Kidney (tissue), 22 donors: ENCODE measurements at places on chromosomes 13 and 19. TPM values are rescaled to one million over a fixed set of nuclear protein-coding genes. Genes with fewer than 3 reads are reported as not detected.

GRCh38 chr13:29434217-29434945 is 161.1 kb downstream of the SLC7A1 start:
- H3K4me3 ChIP-seq = no peak overlapping the region
- DNase-seq = peak; percentile 49
- no peaks in the 10 kb centered on the region for H3K4me1 ChIP-seq

GRCh38 chr19:35644987-35645679 is 3.0 kb upstream of the COX6B1 start:
- DNase-seq = peak; percentile 93
- no peaks in the 10 kb centered on the region for H3K36me3 ChIP-seq
- H3K27ac ChIP-seq = peak overlapping the region; percentile 91
- peak overlapping the region; percentile 45 for H3K4me3 ChIP-seq
- H3K4me1 ChIP-seq = no peaks in the 10 kb centered on the region

- DNase-seq = no peak
- H3K4me1 ChIP-seq = no peaks in the 10 kb centered on the region
- H3K27me3 ChIP-seq = no peaks in the 10 kb centered on the region
- H3K27ac ChIP-seq = no peak overlapping the region
- no peaks in the 10 kb centered on the region for H3K36me3 ChIP-seq
Measured at GRCh38 chr13:93964146-93964512, 515.4 kb downstream of the DCT start.

DNA sequence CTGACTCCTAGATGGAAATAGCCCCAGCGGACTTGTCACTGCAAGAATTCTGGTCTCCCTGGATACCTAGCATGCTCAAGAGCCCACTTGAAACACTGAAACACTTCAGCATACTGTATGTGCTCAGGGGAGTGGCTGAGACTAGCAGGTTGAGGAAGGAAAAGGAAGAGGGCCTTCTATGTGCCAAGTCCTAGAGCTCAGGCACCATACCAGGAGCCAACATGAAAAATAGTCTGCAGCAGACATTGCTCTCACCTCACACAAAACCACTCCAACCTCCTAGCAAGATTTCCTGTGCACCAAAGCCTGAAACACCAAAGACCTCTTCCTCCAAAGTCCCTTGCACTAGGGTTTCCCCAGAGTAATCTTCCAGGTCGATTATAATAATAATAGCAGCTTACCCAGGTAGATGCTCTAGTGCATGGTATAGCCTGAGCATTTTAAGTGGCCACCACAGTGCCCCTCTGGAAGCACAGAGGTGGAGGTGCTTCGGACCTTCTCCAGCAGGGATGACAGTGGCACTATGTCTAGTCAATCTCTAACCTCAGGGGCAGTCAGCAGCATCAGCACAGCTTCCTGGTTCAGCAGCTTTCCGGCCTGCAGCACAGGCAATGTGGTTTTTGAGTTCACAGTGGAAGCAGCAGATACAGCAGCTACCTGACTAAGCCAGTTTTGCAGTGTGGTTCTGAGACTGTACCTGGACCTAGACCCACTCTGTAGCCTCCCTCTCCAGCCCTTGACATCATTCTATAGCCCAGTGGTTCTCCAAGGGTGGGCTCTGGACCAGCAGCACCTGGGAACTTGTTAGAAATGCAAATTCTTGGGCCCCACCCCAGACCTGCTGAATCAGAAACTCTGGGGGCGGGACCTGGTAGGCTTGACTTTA is 45.6 kb upstream of the UBE2L5 start:
- H3K4me3 ChIP-seq = no peak overlapping the region
- DNase-seq = no peak
- no peaks in the 10 kb centered on the region for H3K36me3 ChIP-seq
- H3K4me1 ChIP-seq = no peaks in the 10 kb centered on the region
- H3K27ac ChIP-seq = no peak overlapping the region

GRCh38 chr19:33933931-33934330 is 137.3 kb downstream of the KCTD15 start:
- no peak overlapping the region for H3K27ac ChIP-seq
- no peak for DNase-seq
- H3K4me3 ChIP-seq = no peak overlapping the region
- no peaks in the 10 kb centered on the region for H3K36me3 ChIP-seq

- no peaks in the 10 kb centered on the region for H3K27me3 ChIP-seq
- H3K36me3 ChIP-seq = no peaks in the 10 kb centered on the region
- H3K4me3 ChIP-seq = no peak overlapping the region
- DNase-seq = no peak
- no peak overlapping the region for H3K27ac ChIP-seq
Measured at GRCh38 chr13:106573284-106573846, 5.4 kb upstream of the ARGLU1 start.

DNA sequence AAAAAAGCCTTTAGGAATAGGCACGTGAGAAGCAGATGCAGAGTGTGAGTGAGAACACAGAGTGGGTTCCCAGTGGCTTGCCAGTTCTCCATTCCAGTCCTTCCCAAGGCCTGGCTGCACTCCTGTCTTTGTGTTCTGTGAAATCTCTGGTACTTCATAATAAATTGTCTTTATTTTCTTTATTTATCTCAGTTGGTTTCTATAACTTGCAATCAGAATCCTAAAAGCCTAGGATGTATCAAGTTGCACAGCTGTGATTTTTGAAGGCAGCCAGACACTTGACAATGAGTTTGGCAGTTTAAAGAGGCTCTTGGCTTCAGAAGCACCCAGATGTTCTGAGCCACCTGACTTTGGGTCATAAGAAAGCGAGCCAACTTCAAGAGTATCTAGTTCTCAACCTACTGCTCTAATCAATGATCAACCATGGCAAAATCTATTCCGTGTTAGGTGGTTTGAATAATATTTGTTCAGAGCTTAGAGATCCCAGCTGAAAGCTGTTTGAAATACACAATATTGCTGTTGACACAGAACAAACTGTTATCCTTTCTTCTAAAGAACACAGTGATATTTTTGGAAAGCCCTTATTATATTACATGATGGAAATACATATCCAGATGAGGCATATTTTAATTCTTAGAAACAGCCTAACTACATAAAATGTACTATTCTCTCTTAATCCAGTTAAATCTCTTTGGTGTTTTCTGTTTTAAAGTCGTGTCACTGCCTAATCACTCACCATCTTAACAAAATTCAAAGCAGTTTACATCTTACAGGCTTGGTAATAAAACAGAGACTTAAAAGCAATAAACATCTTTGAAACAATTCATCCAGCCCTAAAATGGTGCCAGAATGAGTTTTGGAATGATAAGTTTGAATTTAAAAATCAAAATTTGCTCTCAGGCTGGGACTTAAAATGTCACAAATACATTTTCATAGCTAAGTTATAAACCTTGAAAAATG is 483.0 kb upstream of the NBEA start:
- H3K27me3 ChIP-seq = no peaks in the 10 kb centered on the region
- no peak for DNase-seq
- H3K4me3 ChIP-seq = no peak overlapping the region
- no peaks in the 10 kb centered on the region for H3K36me3 ChIP-seq
- no peak overlapping the region for H3K27ac ChIP-seq

DNA sequence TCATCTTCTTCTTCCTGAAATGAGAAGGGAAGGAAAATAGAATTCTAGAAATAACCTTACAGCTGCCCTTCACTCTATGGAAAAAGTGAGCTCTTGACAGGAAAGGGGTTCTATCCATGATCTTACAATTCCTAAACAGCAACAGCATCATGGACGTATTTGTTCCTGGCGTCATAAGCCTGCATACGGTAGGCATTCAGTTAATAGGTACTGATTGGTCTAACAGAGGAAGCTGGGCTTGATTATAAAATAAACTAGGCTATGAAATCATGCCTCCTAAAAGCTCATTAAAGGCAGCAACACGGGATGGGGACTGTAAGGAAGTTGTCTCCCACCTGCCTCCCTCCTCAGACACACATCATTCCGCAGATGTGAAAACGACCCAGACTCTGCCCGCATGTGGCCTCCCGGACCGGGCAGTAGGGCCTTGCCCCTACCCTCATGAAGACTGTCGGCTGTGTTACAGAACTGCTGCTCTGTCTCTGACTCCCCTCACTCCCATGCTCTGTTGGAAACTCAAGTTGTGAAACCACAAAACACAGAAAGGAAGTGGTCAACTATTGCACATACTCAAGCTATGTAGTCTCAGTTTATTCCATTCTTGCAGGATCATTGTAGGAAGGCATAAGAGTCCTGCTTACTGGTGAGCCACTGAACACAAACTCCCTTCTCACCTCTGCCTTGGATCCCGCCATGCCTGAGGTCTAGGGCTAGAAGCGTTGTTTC is 129.8 kb downstream of the DLEU7 start:
- DNase-seq = no peak
- no peaks in the 10 kb centered on the region for H3K27me3 ChIP-seq
- H3K4me3 ChIP-seq = no peak overlapping the region
- no peaks in the 10 kb centered on the region for H3K4me1 ChIP-seq
- no peak overlapping the region for H3K27ac ChIP-seq

DNA sequence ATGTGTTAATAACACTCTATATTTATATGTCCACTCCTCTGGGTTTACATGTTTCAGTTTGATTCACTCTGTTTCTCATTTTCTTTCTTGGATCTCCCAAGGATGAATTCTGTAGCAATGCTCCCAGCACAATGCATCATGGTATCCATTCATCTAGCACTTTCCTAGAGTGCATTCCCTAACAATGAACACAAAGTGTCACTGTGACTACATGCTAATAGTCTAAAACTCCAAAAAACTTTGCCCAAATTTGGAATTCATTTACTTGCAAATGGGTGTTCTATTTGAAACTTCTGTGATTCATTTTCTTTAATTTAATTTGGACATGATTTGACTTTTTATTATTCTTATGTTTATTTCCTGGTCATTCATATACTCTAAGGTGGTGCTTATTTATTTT is 286.3 kb downstream of the POU4F1 start:
- H3K27me3 ChIP-seq = no peaks in the 10 kb centered on the region
- no peaks in the 10 kb centered on the region for H3K4me1 ChIP-seq
- no peak overlapping the region for H3K27ac ChIP-seq
- peak; percentile 26 for DNase-seq
- H3K4me3 ChIP-seq = no peak overlapping the region
- no peaks in the 10 kb centered on the region for H3K36me3 ChIP-seq

- H3K4me1 ChIP-seq = no peaks in the 10 kb centered on the region
- no peaks in the 10 kb centered on the region for H3K36me3 ChIP-seq
- DNase-seq = no peak
- no peak overlapping the region for H3K4me3 ChIP-seq
Measured at GRCh38 chr13:27967203-27967735, 1.8 kb downstream of the CDX2 start.

ATP5F1D gene
- total RNA-seq = 183 TPM

RDH8 gene
- total RNA-seq = not detected
